Pulmonary artery endothelial cell (primary cell): ENCODE measurements at places on chromosomes 2 and 18. TPM values are rescaled to one million over a fixed set of nuclear protein-coding genes. Genes with fewer than 3 reads are reported as not detected.

DNA sequence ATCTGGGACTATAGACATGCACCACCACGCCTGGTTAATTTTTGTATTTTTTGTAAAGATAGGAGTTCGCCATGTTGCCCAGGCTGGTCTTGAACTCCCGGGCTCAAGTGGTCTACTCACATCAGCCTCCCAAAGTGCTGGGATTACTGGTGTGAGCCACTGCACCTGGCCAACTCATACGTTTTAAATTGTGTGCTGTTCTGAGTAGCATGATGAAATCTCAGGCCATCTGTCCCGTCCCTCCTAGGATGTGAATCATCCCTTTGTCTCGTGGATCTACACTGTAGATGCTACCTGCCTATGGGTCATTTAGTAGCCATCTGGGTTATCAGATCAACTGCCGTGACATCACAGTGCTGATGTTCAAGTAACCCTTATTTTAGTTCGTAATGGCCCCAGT is 38.5 kb upstream of the RMP24 start:
- no peak for DNase-seq

DNA sequence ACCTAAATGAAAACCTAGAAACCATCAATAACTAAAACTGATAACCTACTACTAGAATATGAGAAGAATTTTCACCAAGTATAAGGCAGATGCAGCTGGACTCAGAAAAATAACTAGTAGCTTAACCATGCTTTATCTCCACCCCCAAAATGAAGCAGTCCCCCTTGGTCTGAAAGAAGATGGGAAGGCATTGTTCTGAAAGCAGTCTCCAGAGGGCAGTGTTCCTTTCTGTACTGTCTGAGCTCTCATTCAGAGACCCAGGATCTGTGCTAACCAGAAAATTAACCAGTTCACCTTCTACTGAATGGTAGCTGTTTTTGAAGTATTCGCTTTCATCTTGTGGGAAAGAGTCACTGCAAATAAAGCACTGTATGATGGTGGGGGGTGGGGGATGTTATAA is 273.0 kb downstream of the PDE11A start:
- no peak for DNase-seq

DNA sequence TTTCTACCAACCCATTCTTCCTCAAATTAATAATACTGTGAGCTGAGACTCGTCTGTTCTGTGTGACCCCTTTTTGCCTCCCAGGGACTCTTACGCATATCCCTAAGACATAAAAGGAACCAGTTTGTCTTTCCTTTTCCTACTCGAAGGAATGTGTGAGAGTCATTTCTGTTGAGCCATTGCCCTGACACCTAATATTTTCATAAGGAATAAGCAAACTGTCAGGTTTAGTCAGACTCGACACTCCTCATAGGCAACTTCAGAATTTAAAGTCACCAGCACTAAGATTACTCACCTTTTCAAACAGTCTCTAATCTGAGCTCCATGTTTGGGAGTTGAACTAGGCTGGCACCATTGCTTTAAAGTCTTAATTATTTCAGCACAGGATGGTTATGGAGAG is 305.5 kb downstream of the IKZF2 start:
- DNase-seq = no peak

DNA sequence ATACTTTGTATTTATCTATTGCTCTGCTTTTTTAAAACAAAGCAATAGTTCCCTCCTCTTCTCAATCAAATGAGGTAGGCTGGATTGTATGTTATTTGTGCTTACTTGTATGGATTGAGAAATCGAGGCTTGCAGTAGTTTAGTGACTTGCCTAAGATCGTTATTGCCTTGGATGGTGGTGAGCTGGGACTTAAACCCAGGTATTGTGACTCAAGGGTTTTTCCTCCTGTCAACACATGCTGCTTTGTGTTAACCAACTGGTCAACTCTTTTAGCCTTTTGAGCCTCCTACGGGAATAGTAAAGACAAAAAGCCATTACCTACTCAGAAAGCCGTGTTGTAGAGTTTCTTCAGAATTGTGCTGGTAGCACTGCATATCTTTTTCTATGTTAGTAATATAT is 95.2 kb upstream of the THUMPD2 start:
- no peak for DNase-seq

DNA sequence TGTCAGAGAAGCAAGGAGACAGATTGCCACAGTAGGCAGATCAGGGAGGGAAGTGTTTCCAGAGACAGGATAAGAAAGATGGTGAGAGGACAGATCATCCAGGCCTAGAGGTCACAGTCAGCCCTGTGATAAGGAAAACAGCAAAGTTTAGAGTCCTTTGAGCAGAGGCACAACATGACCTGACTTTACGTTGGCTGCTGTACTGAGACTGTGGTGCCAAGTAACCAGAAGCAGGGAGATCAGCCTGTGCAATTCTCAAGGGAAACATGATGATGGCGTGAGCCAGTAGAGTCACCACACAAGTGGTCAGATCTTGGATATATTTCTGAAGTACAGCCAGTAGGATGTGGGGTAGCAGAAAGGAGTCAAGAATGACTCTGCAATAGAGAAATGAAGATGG is 43.7 kb downstream of the SMC6 start:
- no peak for DNase-seq

- DNase-seq = no peak
Measured at GRCh38 chr2:27723372-27724144, 48.0 kb upstream of the MRPL33 start.

GRCh38 chr2:8453904-8454302 is 228.0 kb upstream of the ID2 start:
- DNase-seq = no peak

SP140 gene
- not detected in 2 replicates for total RNA-seq

ANAPC1 gene
- total RNA-seq = 77.4 and 104 TPM in 2 replicates

MFSD2B gene
- 0.26 and 0.35 TPM in 2 replicates for total RNA-seq

MAP2 gene
- 14.5 and 24.9 TPM in 2 replicates for total RNA-seq
